Putamen (tissue), 1 donor: ENCODE measurements at places on chromosomes 16 and 17.

- DNase-seq: no peak
These were observed 299.1 kb upstream of the FOXF1 start for GRCh38 chr16:86211265-86211664.

DNA sequence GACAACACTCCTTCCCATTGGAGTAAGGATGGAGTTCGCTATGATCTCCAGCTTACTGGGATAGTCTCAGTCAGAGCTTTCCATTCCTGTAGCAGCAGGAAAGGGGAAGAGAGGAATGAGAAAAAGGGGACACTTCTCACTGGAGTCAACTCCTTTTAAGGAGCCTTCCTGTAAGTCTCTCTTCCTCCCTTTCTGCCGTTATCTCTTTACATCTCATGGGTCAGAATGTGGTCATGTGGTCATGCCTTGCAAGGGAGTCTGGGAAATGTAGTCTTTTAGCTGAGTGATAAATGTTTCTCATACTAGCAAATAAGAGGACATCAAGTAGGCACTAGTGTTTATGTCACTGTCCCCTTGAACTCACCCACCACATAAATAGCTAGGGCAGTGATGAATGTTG, 227.3 kb downstream of the HAPSTR1 start:
- DNase-seq: no peak

GRCh38 chr16:4743226-4743878, 9.0 kb downstream of the DNAAF8 start:
- DNase-seq: no peak

- no peak for DNase-seq
These were observed 19.4 kb downstream of the PSME3IP1 start for GRCh38 chr16:57166451-57166850.

- no peak for DNase-seq
These were observed 29.5 kb upstream of the MED9 start for GRCh38 chr17:17447264-17447663.

GRCh38 chr16:56987692-56988091, 1.7 kb upstream of the NLRC5 start:
- DNase-seq: no peak
